Choroid plexus epithelial cell (primary cell): ENCODE measurements at places on chromosomes 3 and 15.

DNA sequence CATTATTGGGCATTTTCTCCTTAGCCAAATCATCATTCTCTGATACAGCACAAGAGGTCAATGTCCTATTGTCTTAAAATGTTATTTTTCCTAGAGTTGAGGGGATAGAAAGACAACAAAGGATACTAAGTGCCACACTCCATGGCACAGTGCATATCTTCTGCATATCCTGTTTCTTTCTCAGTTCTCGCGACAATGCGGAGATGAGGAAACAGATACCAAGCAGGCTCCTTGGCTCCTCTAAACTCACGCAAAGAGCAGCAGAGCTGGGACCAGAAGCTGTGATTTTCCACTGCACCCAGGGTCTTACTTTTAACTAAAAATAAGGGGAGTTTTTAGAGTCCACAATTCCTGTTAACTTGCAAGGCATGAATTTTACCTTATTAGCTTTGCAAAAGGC lies 10.5 kb upstream of the VGLL4 start:
- no peak for DNase-seq

DNA sequence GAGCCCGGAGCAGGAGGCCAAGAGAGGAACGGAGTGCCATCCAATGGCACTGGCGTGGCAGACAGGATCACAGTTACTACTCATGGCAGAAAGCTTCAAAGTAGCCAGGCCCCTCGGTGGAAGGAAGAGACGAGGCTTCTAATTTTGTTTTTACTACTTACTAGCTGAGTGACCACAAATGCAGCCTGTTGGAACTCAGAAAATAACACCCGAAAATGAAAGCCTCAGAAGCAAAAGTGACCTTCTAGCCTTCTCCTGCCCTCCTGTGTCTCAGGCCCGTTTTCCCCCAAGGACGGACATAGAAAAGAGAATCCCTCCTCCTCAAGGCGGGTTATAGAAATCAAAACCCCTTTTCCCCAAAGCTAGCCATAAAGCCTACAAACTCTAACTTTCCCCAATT lies 9.9 kb upstream of the STRA6 start:
- DNase-seq = no peak

GRCh38 chr3:128235207-128235926 lies 82.1 kb downstream of the EEFSEC start:
- DNase-seq = no peak

DNA sequence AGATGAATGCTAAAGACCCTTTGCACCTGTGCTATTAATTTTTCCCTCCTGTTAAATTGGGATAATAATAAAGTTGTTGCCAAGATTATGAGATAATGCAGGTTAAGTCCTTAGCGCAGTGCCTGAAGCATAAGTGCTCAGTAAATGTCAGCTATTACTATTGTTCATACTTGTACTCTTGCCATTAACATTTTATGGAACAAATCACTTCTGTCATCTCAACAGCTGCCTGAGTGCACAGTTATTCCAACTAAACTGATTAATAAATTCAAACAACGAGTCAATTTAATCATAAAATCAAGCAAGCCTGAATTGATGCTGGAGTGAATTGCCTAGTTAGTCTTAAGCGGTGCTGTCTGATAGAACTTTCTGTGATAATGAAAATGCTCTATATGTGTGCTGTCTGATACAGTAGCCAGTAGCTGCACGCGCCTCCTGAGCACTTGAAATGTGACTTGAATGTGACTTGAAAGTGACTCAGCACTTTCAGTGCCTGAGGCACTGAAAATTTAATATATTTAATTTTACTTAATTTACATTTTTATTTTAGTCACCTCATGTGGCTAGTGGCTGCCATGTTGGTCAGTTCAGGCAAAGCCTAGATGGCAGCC lies 198.7 kb upstream of the PFN2 start:
- DNase-seq = no peak

- peak; percentile 91 for DNase-seq
These were observed 626 bp upstream of the PTPRG start for GRCh38 chr3:61560517-61561373.

GRCh38 chr15:72271895-72272212 lies 500 bp downstream of the PARP6 start:
- peak; percentile 31 for DNase-seq

- no peak for DNase-seq
These were observed 224.6 kb downstream of the NLGN1 start for GRCh38 chr3:173622166-173622565.

GRCh38 chr15:75578948-75579920 lies at the start of gene PTPN9:
PTPN9 (minus strand) TSS chr15:75579315; CDS start chr15:75578776, 539 bp downstream.
- peak; percentile 88 for DNase-seq

- peak; percentile 62 for DNase-seq
These were observed 10.0 kb downstream of the ARMC8 start for GRCh38 chr3:138197058-138197457.

DNA sequence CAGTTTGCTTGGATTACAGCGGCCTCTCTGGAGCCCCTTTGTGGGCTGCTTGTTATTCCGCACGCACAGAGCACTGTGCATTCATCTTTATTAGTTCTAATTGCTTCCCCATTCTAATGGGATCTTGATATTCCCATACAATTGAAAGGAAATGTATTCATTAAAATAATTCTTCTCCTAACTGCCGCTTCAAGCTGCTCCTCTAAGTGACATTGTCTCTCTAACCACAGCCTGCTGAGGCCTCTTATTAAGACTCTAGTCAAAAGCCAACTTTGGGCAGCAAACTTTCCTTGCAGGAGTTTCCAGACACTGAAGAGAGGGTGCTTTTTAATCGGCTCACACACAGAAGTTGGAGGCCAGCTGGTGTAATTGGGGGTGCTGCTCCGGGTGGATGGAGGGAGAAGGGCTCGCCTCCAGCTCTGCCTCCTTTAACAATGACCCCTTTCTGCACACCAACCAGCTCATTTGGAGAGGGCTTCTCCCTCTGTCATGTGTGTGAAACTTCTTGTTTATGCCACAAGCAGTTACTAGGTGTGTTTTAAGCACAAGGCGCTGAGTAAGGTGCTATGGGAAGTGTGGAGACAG lies 5.6 kb upstream of the MAGEF1 start:
- peak; percentile 9 for DNase-seq

- DNase-seq = no peak
These were observed 288.8 kb downstream of the FEZF2 start for GRCh38 chr3:62084558-62084957.

- no peak for DNase-seq
These were observed 23.0 kb downstream of the HACL1 start for GRCh38 chr3:15578289-15578867.

DNA sequence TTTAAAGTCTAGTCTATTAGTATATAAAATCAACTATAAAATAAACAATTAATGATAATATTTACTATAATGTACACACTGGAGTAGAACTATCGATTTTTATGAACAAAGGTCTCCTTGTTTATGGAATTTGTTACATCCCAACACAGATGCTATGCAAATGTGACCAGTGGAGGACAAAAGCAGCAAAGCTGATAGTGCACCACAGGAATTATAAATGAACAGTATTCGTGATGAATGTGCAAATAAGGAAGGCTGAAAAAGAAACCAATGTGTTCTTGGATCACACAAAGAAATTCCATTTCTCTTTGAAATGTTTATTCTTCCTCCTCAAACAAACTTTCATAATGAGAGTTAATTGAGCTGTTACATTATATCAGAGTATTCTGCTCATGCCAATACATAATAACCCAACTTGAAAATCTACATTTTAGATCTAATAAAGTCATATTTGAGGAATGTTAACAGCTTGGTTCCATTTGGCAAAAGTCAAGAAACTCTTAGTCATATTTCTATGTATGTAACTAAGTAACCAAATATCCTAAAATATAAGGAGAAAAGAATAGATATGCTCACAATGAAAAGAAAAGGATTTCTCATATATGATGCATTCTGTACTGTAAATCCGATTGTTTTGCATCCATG lies 79.3 kb downstream of the NEK10 start:
- peak; percentile 34 for DNase-seq

- DNase-seq = peak; percentile 69
These were observed 132.2 kb downstream of the KLF13 start for GRCh38 chr15:31458596-31459399.

- DNase-seq = no peak
These were observed 101.2 kb downstream of the FRMD5 start for GRCh38 chr15:44093836-44094235.

- DNase-seq = peak; percentile 55
These were observed 223.8 kb downstream of the OPA1 start for GRCh38 chr3:193816656-193817311.

- peak; percentile 87 for DNase-seq
These were observed 223.7 kb downstream of the ITPR1 start for GRCh38 chr3:4716706-4717362.

DNA sequence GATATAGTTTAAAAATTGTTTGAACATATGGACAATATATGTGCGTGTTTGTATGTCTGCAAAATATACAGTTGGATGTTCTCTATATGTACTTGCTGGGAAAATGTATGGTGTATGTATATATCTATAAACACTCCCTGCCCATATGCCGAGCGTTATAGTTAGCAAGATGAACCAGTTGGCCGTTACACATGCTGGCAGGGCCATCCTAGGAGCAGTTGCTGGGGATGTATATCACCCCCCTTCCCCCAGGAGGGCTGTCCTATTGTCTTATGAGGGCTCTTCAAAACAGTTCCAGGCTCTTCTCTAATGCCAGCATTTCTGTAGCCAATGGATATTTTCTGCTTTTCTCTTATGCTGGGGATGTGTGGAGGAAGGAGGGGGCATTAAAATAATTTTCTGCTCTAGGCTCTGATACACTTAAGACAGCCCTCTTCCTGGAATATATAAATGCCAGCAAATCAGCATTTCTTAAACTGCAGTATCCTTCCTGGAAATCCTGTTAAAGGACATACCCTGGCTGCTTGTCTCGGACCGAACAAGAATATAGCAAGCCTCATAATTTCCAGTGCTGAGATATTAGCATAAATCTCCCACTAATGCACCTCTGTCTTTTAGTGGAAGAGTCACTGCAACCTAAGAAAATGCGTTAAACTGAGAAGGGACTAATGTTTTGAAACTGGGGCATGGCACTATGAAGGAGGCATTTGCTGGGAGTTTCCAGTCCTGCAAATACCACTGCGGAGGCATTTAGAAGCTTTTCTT lies 134.4 kb downstream of the MDFIC2 start:
- DNase-seq = no peak

DNA sequence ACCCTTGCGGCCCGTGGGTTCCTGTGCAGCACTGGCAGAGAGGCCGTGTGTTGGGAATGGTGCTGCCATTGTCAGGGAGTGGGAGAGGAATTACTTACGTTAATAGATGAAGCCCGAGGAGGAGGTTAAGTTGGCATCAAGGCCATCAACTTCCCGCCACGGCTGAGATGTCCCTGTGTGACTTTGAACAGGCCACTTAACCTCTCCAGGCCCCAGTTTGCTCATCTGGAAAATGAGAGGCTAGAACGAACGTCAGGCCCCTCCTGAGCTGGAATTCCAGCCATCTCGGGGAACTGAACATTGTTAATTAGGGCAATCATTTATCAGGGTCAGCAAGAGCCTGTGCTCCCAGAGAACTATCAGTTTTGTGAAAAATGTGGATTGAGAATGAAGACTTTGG lies 91.4 kb upstream of the MYZAP start:
- no peak for DNase-seq

DNA sequence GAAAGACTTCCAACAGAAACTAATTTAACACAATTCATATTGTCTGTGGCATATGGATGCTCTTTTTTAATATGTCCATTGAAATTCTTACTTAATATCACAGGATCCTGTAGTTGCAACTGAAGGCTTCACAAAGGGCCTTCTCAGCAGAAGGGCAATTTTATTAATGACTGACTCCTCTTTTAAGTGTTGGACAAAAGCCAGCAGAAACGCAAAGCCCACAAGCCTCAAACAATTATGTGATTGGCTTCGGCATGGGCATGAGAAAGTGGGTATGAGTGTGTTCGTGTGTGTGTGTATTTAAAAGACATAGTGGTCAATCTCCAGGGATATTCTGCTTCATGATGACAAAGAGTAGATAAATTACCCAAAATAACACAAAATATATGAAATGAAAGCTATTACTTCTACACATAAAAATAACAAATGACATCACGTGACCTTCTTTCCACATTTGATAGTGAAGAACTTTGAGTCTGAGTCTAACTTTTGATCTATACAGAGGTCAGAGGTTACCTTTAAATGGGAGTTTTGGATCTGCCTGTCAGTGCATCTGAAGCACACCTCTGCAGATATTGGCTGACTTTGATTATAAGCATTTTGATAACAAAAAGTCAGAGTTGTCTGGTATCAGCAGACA lies 496.9 kb downstream of the CADM2 start:
- DNase-seq = no peak

- no peak for DNase-seq
These were observed 78.6 kb upstream of the ROBO2 start for GRCh38 chr3:76961284-76961683.

GRCh38 chr3:112127522-112128494 lies 5.2 kb downstream of the GCSAM start:
- no peak for DNase-seq

GRCh38 chr3:103440539-103441203 lies 1005.9 kb downstream of the ZPLD1 start:
- peak; percentile 23 for DNase-seq

DNA sequence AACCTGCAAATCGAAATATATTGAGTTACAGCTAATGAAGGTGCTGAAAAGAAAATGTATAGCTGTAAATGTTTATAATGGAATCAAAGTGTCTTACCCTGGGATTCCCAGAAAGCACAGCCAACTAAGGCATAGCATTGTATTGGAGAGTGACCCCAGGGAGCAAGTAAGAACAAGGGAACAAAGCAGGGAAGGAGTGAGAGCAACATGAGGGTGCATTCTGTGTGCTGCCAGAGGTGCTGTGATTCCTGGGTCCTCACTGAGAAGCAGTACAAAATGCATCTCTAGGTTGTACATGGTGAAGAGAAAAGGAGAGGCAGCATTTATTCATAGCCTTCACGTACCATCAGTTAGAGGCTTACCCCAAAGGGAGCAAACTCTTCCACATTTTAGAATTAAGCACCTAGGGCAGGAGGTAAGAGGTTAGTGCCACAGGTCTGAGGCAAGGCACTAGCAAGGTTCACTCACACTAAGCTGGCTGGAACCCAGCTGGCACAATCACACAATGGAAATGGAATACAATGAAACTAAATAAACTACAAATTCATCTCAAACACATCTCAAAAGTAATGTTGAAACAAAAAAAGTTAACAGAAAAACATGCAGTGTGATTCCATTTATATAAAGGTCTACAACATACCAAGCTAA lies 151.5 kb upstream of the C2CD4B start:
- no peak for DNase-seq

DNA sequence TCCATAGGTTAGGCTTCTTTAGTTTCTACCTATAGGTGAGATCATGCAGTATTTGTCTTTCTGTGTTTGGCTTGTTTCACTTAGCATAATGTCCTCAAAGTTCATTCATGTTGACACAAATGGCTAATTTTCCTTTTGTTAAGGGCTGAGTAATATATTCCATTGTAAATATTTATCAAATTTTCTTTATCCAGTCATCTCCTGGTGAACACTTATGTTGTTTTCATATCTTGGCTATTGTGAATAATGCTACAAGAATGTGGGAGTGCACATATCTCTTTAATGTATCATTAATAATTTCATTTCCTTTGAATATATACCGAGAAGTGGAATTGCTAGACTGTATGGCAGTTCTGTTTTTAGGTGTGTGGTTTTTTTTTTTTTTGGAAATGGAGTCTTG lies 250.9 kb upstream of the SEMA6D start:
- peak; percentile 81 for DNase-seq
